Right cardiac atrium (tissue), 5 donors: ENCODE measurements at places on chromosomes 1 and 21. TPM values are rescaled to one million over a fixed set of nuclear protein-coding genes. Genes with fewer than 3 reads are reported as not detected.

DNA sequence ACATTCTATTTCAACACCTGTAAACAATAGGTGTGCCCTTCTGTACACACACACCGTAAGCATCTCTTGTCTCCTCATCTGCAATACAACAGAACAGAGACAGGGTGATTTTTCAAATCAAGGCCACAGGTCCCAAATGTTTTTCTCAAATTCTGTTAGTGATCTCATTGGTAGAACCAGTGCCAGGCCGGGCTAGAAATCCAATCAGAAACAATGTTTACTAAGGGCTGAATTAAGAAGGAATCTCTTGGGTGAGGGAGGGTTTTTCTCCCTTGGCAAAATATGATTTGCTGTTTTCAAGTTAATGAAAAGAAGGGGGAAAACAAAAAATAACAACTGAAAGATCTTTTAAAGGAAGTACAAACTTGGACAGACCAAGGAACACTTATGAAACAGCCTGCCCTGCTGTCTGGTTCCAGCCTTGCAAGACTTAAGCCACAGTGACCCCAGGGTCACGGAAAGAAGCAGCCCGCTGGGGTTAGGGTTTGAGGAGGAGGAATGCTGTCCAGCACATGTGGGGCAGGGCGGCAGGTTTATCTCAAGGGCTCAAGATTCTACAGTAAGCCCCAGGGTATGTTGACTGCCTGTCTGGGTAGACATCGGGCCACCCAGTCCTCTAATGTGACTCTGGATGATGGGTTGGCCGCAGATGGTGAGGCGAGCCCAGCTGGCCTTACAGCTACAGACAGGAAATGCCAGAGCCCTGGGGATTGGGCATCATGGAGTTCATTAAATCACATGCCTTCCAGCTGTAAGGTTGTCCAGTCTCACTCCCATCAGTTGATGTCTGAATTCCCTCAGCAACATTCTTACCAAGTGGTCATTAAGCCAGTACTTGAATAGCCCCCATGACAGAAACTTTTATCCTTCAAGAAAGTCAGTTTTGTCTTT lies 73.3 kb upstream of the SLC44A3 start:
- peak; percentile 80 for DNase-seq

GRCh38 chr1:17618558-17619247 lies 79.2 kb downstream of the ARHGEF10L start:
- peak; percentile 68 for DNase-seq

- peak; percentile 79 for DNase-seq
Observed at GRCh38 chr1:110337704-110338308, 1.4 kb upstream of the RBM15 start.

DNA sequence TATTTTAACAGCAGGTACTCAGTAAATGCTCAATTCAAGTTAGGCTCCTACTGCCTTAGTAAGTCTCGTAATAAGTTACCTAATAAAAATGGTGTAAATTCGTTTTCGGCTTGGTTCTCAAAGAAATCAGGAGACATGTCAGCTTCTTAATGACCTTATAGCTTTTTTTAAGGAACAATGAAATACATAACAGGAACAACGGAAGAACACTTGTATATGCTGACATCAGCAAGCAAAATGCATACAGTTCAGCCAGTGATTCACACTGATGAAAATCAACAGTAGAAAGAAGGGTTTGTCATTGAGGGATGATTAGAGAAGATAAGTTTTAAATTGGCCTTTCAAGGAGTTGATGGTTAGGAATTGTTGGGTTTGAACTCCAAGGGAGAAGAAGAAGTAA lies 13.3 kb downstream of the RPTN start:
- DNase-seq, result no peak

- no peak for DNase-seq
Observed at GRCh38 chr1:173015629-173016028, 35.1 kb downstream of the TNFSF18 start.

DNA sequence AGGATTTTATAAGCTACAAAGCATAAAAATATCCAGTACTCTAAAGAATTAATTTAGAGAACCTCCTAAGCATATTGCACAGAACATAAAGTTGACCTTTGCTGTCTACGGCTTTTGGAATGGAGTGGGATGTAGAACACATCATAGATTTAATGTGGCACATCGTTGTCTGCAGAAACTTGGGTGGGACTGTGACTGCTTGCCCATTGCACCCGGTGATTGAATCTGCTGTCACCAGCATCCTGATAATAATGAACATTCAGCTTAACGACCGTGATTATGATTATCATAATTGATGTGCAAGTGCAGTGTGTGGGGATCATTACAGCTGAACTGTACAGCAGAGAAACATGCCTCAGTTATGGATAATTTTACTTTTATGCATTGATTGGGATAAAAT lies 181.9 kb downstream of the SPATA17 start:
- no peak for DNase-seq

GRCh38 chr1:48679859-48680258 lies 96.8 kb downstream of the BEND5 start:
- DNase-seq, result no peak

GRCh38 chr1:198528364-198528763 lies 12.1 kb downstream of the ATP6V1G3 start:
- no peak for DNase-seq

GRCh38 chr1:195597891-195598290 lies 1010.3 kb downstream of the KCNT2 start:
- no peak for DNase-seq

GRCh38 chr1:59565611-59566410 lies 248.9 kb upstream of the HOOK1 start:
- peak; percentile 46 for DNase-seq

PPM1J gene
- total RNA-seq, result 5.5 TPM

PGBD2 gene
- total RNA-seq, result 2.8 TPM

MYBPH gene
- not detected for total RNA-seq

PSMA5 gene
- 59.4 TPM for total RNA-seq

DRAXIN gene
- 0.03 TPM for total RNA-seq
